ENCODE measurements at places on chromosomes 2 and 18.

DNA sequence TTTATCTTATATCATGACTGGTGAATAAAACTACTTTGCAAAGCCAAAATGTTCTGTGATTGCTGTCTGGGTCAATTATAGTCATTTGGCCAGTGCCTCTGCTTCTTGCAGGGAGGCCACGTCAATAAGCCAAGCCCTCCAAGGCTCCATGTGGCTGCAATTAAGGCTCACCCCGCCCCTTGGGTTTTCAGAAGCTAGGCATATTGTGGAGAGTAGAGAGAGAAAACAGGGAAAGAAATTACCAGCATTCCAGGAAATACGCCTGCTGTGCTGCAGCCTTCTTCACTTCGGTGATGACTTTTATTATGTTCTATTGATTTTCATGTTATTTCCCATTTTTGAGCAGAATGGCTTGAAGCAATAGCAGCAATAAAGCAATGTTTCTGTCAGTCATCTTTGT lies 319.7 kb downstream of the SOX11 start:
- no peak for DNase-seq

GRCh38 chr2:197268786-197269584 lies 41.6 kb downstream of the ANKRD44 start:
- DNase-seq = peak; percentile 73

DNA sequence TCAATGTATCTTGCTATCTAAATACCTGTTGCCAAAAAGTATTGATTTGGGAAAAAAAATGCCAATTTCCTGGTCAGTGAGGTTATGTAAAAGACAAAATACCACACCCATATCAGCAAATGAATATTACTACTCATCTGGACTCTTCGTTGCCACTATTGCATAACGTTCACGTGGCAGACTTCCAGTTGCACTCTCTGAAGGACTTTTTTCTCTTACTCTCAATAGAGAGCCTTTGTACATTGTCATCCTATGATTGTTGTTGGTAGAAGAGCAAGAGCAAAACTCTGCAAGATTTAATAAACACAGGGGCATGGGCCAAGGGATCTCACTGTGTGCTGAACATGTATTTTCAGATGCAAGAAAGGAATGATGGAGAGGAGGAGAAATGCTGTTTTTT lies 689.8 kb downstream of the MBD2 start:
- DNase-seq = no peak

- no peak for DNase-seq
Measured at GRCh38 chr2:64328415-64328722, 125.6 kb upstream of the LGALSL start.

DNA sequence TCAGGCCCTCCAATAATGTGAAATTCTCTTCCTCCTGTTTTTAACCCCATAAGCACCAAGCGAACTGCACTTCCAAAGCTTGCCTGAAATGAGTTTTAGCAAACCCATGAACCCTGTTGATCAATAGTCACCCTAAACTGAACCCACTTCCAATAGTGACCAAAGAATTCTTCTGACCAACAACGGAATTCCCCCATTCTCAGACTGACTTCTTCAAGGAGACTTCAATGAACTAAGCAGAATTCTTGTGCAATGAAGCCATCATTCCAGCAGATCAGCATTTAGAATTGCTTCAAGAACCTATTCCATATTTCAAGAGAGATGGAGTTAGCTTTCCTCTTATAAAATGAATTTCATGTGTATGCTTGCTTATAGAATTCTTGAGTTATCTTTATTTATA lies 176.9 kb upstream of the FN1 start:
- peak; percentile 40 for DNase-seq

DNA sequence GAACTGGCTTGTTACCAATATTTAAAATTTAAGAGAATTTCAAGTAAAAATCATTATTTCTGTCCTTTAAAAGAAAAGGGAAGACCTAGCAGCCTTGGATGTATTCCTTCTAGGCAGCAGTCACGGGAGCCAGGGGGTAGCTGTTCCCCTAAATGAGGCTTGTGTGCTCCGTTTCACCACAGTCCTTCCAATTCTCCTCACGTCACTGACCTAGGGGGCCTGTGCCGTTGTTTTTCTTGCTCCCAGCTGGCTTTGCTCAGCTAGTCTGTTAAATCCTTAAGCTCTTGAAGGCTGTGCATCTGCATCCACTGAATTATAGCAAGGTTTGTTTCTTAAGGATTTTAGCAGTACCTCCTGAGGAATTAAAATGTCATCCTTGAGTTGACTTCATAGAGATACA lies 9.9 kb downstream of the KLHL23 start:
- DNase-seq = no peak

DNA sequence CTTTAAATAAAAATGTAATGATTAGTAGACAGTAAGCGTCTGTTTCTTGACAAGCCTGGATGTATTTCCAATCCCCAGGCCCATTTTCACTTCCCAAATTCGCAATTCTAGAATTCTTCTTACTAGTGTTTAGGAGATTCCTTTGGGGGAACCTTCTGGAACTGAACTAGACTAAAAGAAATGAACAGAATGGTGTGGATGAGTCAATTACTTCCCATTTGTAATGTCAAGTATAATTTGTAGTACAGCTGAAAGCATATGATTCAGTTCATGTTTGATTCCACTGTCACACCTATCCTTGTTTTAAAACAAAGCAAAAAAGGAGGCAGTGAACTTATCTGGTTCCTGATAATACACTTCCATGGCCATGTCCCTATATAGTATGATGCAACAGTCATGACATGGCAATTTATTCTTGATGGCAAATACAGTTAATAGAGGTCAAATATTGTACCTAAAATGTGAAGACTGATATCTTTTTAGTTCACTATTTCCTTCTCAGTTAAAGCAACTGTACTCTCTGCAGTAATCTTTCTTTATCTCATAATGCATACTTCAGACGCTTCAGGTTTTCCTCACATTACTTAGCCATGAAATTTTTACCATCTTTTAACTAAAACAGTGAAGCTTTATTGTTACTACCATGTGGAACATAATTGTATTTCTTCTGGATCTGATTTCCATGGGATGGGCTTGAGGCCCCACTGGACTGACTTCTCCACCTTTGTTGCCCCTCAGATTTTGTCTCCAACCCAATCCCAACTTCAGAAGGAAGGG lies 2.0 kb downstream of the IDH1 start:
- no peak for DNase-seq

GRCh38 chr2:14433946-14434495 lies 198.5 kb upstream of the LRATD1 start:
- DNase-seq = no peak
